ENCODE measurements at places on chromosomes 2 and 18. TPM values are rescaled to one million over a fixed set of nuclear protein-coding genes. Genes with fewer than 3 reads are reported as not detected.

DNA sequence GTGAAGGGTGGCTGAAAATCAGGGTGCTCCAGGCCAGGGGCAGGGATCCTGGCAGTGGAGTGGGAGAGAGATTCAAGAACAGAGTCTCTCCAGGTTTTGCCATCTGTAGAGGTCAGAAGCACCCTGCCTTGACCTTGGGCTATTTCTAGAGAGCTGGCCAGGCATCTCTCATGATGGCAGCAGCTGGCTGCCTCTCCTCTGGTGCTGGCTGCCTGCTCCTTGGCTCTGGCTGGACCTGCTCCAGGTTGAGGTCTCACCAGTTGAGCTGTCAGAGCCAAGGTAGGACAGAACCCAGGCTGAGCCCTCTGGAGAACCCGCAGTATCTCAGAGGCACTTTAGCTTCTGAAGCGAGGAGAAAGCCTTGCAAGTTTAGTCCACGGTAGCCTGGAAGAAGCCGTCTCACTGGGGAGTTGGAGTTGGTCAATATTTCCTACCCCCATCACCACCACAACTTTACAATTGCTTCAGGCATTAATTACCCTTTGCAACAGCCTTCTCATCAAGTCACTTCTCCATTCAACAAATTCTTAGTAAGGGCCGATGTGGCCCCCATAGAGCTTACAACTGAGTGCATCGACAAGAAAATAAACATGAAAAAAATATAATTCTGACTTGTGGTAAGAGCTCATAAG lies 25.6 kb downstream of the GNLY start:
- H3K27ac ChIP-seq: no peak overlapping the region
- H3K4me3 ChIP-seq: no peak overlapping the region
- H3K4me1 ChIP-seq: no peaks in the 10 kb centered on the region
- no peaks in the 10 kb centered on the region for H3K27me3 ChIP-seq

DNA sequence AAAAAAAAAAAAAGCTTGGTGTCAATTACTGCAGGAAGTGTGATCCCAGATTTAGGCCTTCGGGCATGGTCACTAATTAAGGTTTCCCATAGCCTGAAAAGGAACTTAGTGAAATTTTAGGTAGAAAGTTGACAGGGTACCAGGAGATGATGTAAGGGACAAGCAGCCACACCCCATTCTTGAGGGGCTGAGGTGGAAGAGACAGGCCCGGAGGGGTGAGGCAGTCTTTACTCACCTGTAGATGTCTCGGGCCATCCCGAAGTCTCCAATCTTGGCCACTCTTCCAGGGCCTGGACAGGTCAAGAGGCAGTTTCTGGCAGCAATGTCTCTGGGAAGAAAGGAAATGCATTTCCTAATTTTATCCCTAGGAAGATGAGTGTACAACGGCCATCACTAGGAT lies 94.3 kb downstream of the CLIP4 start:
- H3K27ac ChIP-seq: no peak overlapping the region
- no peak for DNase-seq
- H3K36me3 ChIP-seq: no peaks in the 10 kb centered on the region
- no peaks in the 10 kb centered on the region for H3K27me3 ChIP-seq
- H3K4me1 ChIP-seq: no peaks in the 10 kb centered on the region

AQP12A gene
- not detected for total RNA-seq

DNA sequence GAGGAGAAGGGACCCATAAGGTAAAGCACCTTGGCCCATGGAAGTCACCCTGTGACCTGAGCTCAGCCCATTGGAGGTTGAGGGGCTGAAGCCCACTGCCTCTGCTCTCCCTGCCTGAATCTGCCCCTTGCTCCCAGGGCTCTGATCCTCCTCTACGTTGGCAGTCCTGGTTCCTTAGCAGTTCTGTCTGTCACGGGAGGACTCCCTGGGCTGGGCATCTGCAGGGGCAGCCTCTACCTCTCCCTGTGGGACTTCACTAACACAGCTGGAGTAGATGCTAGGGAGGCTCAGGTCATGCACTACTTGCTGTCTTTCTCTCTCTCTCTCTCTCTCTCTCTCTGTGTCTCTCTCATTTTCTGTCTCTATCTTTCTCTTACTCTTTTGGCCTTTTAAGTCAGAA lies 8.7 kb downstream of the GYPC start:
- peak overlapping the region; percentile 59 for H3K27ac ChIP-seq
- peaks cover 63% of the 10 kb centered on the region for H3K4me1 ChIP-seq
- H3K27me3 ChIP-seq: no peaks in the 10 kb centered on the region
- no peak overlapping the region for H3K4me3 ChIP-seq
- DNase-seq: peak; percentile 22

CPO gene
- total RNA-seq: not detected

DNA sequence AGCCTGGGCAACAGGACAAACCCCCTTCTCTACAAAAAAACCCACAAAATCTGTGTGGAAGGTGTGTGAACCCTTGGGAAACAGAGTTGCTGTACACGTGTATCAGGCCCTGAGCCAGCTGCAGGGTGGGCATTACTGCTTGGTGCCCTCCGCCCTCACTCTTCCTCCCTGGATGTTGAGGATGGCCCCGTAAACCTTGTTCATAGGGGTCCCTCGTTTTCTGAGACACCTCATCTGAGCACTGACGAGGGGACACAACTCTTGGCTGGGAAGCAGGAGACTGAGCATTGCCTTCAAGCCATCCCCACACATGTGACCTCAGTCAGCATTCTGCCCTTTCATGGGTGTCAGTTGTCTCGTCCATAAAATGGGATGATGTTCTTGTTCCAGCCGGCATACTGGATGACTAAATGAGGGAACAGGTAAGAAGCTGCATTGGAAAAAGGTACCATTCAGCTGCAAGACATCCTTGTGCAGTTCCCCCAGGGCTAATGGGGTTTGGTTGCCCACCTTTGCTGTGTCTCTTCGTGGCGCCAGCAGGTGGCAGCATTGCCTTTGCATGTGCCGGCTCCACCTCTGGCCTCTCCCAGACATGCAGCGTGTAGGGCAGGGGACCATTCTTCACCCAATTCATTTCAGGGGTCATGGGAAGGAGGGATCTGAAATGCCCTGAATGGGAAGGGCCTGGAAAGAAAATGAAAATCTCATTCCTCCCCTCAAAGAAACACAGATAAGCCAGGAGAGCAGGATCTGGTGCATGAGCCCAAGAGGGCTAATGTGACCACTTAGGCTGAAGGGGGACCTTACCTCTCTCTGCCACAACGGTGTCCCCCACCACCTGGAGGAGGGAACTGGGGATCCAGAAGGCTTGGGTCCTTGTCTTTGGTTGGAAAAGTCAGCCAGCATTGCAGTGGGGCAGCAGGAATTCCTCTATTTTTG lies 36.4 kb upstream of the HAAO start:
- H3K27ac ChIP-seq: no peak overlapping the region
- H3K4me1 ChIP-seq: peaks cover 14% of the 10 kb centered on the region
- no peak overlapping the region for H3K4me3 ChIP-seq
- no peaks in the 10 kb centered on the region for H3K36me3 ChIP-seq

- no peak for DNase-seq
- H3K36me3 ChIP-seq: no peaks in the 10 kb centered on the region
- no peaks in the 10 kb centered on the region for H3K27me3 ChIP-seq
Observed at GRCh38 chr2:177000061-177000714, 212.4 kb upstream of the HNRNPA3 start.

STARD6 gene
- total RNA-seq: not detected

DNA sequence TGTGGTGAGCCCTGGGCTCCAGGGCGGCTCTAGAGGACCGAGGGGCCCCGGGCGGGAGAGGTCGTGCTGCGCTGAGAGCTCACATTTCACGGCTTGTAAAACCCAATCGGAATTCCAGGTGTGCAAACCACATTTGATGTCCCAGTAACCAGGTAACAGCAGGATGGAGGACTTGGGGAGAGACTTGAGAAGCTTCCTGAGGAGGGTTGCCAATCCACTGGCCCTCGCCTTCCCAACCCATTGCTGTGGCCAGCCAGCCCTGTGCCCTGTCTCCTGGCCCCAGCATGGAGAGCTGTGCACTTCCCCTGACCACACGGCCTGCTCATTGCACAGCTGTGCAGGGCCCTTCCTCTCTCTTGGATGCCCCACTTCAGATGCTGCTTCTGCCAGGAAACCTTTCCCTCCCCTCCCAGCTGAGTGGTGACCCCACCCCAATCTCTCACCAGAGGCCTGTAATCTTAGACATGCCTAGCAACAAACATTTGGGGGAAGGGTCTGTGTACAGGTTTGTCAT lies 39.6 kb downstream of the ASB1 start:
- H3K4me1 ChIP-seq: no peaks in the 10 kb centered on the region
- no peaks in the 10 kb centered on the region for H3K27me3 ChIP-seq
- peaks cover 2% of the 10 kb centered on the region for H3K36me3 ChIP-seq
- no peak for DNase-seq
- no peak overlapping the region for H3K4me3 ChIP-seq
- no peak overlapping the region for H3K27ac ChIP-seq

DNA sequence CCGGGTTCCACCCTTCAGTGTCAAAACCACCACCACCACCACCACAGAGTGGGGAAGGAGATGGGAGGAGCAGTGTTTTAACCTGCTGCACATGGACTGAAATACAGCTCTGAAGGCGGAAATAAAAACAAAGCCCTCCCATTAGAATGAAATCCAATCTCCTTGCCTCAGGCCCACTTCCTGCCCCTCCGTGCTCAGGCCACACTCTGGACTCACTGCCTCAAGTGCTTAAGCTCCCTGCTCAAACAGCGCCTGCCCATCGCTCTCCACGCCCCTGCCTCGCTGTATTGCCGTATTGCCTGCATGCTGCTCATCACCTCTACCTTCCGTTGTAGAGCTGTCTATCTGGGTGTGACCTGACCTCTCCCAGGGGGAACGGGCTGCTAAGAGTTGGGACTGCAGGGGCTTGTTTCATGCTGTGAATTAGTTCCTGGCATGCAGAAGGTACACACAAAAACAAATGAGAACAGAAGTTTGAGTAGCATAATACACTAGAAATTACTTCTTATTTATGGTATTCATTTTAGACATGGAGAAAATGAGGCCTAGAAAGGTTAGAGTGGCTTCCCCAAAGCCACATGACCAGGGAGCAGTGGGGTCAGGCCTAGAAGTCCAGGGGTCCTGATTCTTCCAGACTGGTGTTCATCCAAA lies 31.6 kb upstream of the NEB start:
- no peak overlapping the region for H3K4me3 ChIP-seq
- no peaks in the 10 kb centered on the region for H3K27me3 ChIP-seq
- no peaks in the 10 kb centered on the region for H3K36me3 ChIP-seq
- peak overlapping the region; percentile 71 for H3K27ac ChIP-seq
- peaks cover 34% of the 10 kb centered on the region for H3K4me1 ChIP-seq
- no peak for DNase-seq

- no peak for DNase-seq
- no peak overlapping the region for H3K4me3 ChIP-seq
- no peaks in the 10 kb centered on the region for H3K4me1 ChIP-seq
- no peak overlapping the region for H3K27ac ChIP-seq
Observed at GRCh38 chr2:105489168-105489878, 90.5 kb upstream of the FHL2 start.

- H3K27ac ChIP-seq: peak overlapping the region; percentile 97
- peaks cover 3% of the 10 kb centered on the region for H3K36me3 ChIP-seq
- no peak overlapping the region for H3K4me3 ChIP-seq
- H3K4me1 ChIP-seq: peaks cover 64% of the 10 kb centered on the region
- no peaks in the 10 kb centered on the region for H3K27me3 ChIP-seq
Observed at GRCh38 chr2:85705680-85706039, 11.5 kb downstream of the GNLY start.

STEAP3 gene
- total RNA-seq: 2.0 TPM

GKN2 gene
- total RNA-seq: not detected

GRCh38 chr2:72146347-72147302 lies 1.0 kb downstream of the CYP26B1 start:
- no peaks in the 10 kb centered on the region for H3K36me3 ChIP-seq
- DNase-seq: peak; percentile 9
- H3K4me3 ChIP-seq: no peak overlapping the region
- H3K27ac ChIP-seq: no peak overlapping the region

DNA sequence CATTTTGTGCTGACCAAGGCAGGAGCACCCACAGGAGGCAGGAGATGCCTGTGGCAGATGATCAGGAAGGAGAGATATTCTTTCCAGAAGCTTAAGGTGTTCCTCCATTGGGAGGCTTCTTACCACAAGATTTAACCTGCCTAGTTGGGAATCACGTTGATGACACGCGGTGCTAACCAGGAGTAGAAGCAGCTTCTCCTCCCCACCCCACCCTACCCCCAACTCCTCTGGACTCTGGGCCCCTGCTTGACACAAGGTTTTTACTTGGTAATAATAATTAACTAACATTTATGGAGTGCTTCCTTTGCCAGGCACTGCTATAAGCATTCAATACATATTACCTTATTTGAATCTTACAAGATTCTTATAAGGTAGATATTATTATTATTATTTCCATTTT lies 62.5 kb upstream of the PAPOLG start:
- no peak overlapping the region for H3K27ac ChIP-seq
- DNase-seq: no peak
- no peaks in the 10 kb centered on the region for H3K36me3 ChIP-seq
- no peaks in the 10 kb centered on the region for H3K4me1 ChIP-seq
- H3K27me3 ChIP-seq: no peaks in the 10 kb centered on the region

- H3K27me3 ChIP-seq: no peaks in the 10 kb centered on the region
- H3K27ac ChIP-seq: no peak overlapping the region
- H3K36me3 ChIP-seq: peaks cover 71% of the 10 kb centered on the region
- DNase-seq: no peak
Observed at GRCh38 chr18:13026583-13027270, 35.6 kb downstream of the CEP192 start.

GRCh38 chr2:32938934-32939333 lies 7.8 kb upstream of the LTBP1 start:
- H3K36me3 ChIP-seq: no peaks in the 10 kb centered on the region
- H3K4me1 ChIP-seq: no peaks in the 10 kb centered on the region
- no peaks in the 10 kb centered on the region for H3K27me3 ChIP-seq
- no peak overlapping the region for H3K27ac ChIP-seq
- no peak overlapping the region for H3K4me3 ChIP-seq
- DNase-seq: no peak

- H3K27me3 ChIP-seq: peaks cover 2% of the 10 kb centered on the region
- H3K4me1 ChIP-seq: no peaks in the 10 kb centered on the region
Observed at GRCh38 chr2:72106978-72107377, 40.7 kb downstream of the CYP26B1 start.

MEP1B gene
- total RNA-seq: not detected

DNA sequence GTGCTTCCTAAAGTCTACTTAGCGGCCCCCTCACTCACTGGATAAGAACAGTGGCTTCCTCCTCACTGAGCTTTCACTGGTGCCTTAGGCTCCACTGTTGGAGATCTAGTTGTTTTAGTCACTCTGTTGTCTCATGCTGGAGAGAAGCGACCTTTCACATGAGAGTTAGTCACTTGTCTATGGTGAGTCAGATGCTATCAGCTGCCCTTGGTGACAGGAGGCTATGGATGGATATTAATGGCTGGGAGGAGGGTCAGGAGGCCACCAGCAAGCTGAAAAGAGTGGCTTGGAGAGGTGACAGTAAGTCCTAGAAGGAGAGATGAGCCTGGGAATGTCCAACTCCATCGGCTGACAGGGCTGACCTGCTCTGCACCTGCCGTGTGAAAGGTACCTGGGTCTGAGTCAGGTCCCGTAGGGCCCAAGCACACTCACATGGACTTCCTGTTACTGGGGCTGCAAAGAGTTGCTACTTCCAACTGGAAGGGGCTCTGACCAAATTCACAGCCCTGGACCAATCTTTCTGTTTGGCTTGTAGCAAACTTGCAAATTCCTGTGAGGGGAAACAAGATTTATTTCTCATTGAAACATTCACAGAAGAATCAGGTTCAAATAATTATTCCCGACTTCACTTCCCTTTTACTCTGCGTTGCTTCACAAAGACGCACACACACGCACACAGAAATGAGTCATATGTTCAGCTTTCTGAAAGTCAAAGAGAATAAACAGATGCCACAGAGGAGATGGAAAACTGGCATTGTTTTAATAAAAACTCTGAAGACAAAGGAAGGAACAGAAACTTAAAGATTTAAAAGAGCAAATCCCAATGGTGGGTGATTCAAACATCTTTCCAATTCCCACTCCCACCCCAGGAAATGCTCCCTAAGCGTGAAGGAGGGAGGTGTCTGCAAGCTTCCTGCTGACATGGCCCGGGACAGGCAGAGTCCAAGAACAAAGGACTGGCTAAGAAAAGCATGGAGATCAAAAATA lies 203.5 kb upstream of the TWIST2 start:
- no peaks in the 10 kb centered on the region for H3K4me1 ChIP-seq
- H3K36me3 ChIP-seq: no peaks in the 10 kb centered on the region
- no peaks in the 10 kb centered on the region for H3K27me3 ChIP-seq
- no peak overlapping the region for H3K4me3 ChIP-seq

Measured in natural killer cell (primary cell).